ENCODE measurements at places on chromosomes 7 and 10.

DNA sequence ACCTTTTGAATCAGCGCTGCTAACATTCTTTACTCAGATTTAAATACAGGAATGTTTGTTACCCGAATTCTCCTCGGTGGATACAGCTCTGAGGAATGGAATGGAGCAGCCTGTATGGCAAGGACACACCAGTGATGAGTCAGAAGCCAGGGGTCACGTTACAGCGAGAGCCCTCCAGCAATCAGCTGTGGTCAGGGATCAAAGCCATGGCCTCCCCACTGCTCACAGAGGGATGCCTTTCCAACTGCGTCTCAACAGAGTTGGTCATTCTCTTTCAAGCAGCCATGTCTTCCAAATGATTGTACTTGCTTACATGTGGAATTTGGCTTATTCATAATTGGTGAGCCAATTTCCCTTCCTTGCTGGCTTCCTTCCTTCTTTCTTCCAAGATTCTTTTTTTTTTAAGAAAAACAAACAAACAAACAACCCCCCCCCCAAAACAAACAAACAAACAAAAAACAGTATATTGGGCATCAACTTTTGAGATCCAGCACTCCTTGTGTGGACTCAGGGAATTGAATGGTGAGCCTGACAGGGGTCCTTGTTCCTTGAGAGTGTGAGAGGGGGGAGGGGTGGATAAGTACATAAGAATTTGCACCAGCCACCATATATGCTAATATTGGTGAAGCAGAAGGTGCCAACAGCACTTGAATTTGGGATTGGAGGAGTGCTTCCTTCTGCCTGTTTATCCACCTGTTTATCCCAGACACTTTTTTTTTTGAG lies 100.2 kb downstream of the ATXN7L1 start:
- DNase-seq = peak; percentile 97

- DNase-seq = no peak
Measured at GRCh38 chr7:33946094-33946699, 40.9 kb downstream of the BMPER start.

- peak; percentile 82 for DNase-seq
Measured at GRCh38 chr10:15461353-15462108, 90.4 kb upstream of the FAM171A1 start.

DNA sequence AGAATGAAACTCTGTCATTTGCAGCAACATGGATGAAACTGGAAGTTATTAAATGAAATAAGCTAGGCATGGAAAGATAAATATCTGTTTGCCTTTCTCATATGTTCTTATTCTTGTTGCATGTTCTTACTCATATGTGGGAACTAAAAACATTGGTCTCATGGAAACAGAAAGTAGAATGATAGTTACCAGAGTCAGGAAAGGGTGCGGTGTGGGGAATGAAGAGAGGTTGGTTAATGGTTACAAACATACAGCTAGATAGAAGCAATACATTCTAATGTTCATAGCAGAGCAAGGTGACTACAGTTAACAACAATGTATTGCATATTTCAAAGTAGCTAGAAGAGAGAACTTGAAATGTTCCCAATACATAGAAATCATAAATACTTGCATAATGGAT lies 105.1 kb downstream of the FAM107B start:
- no peak for DNase-seq

- DNase-seq = peak; percentile 95
Measured at GRCh38 chr10:110226543-110226925, 19.1 kb downstream of the MXI1 start.

- DNase-seq = no peak
Measured at GRCh38 chr10:46175296-46175695, 111.5 kb upstream of the ANTXRL start.

DNA sequence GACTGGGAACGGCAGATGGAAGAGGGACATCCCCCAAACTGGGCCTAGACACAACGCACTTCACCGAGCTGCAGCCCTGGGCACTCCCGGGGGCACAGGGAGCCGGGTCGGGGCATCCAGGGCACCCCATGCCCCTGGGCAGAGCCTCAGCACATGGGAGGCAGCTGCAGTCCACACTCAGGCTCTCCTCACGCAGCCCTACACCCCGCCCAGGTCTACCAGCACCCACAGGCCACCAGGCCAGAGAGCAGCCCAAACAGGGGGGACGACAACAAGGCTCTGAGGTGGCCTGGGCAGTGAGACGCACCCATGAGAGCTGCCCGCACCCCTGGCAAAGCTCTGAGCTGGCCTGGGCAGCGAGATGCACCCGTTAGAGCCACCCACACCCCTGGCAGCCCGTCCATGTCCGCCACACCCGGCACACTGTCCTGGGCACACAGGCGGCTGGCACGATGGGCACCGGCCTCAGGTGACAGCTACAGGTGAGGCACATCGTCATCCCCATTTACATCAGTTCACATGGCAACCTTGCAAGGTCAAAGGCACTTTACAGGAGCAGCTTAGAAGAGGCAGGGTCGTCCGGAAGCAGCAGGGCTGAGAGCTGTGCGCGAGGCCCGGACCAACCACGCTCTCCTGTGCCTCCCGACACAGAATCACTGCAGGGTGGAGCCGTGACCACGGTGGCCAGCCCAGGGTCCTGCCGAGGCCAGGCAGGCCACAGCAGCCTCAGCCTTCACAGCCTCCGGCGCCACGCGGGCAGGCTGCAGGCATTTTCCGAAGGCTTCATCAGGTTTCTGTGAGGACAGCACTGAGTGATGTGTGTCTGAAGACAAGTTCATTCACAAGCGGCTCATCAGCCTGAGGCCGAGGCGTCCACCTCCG lies 228.6 kb downstream of the MAD1L1 start:
- DNase-seq = no peak

- no peak for DNase-seq
Measured at GRCh38 chr7:7897949-7898515, 70.6 kb upstream of the GLCCI1 start.

DNA sequence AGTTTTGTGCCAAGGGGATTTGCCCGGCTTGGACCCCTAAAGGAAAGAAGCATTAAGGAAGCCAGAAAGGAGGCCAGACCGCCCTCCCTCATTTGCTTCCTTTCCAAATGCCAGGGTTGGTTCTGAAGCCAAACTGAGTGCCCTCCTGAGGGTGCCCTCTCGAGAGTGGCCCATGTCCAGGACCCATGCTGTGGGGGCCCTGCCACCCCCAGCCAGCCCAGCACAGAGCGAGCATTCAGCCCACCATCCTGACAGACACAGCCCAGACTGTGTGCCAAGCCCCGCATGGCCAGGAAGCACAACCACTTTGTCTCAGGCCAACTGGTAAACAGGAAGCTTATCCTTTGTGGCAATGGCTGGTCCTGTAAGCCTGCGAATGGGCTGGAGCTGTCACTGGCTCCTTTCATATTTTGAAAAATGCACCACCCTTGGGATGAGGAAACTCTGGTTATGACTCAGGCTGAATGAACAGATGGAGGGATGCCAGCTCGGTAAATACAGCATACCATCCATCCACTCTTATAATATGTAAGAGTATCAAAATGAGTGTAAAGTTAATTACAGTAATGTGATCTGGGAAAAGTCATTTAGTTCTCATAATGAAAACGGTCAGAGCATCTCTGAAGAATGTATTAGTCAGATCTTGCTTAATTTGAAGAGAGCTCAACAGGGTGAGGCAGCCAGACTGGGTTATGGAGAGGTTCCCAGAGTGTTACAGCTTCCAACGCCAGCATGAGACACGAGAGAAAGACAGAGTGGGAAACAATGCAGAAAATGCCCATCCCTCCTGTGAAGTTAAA lies 65.0 kb downstream of the STK17A start:
- peak; percentile 98 for DNase-seq

GRCh38 chr7:46630031-46630430 lies 709.0 kb upstream of the IGFBP3 start:
- DNase-seq = peak; percentile 39

- no peak for DNase-seq
Measured at GRCh38 chr10:48802611-48803071, 118.0 kb downstream of the WDFY4 start.

DNA sequence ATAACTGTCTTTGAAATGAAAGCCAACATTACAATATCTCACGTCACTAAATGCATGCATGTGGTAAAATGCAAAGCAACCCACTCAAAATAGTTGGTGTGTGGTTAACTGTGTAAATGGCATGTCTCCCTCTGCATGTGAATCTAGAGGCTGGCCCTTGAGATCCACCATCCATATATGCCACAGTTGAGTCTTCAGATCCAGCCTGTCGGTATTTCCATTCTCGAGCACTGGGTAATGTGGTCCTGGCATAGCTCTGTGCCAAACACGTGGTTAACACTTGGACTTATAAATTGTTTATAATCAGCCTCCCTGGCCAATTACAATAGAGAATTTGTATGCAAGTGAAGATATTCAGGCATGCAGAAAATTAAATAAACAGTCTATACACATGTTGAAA lies 90.3 kb downstream of the LYZL1 start:
- no peak for DNase-seq

DNA sequence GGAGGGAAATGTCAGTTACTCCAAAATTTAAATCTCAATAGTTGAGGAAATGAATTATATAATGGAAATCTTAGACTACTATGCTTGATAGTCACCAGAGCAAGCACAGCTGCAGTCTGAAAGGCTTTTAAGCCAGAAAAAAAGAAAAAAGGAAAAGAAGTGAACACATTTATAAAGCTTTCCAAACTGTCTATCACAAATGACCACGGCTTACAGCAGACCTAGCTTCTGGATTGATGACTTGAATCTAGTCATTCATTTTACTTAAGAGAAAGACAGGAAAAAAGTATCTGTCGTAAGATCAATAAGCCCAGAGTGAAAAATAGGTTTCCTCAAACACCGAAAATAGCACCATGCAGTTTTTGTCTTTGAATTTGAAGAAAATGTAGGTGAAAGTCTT lies 67.9 kb upstream of the OGDHL start:
- no peak for DNase-seq

GRCh38 chr10:23433701-23434100 lies 5.2 kb upstream of the OTUD1 start:
- DNase-seq = no peak

DNA sequence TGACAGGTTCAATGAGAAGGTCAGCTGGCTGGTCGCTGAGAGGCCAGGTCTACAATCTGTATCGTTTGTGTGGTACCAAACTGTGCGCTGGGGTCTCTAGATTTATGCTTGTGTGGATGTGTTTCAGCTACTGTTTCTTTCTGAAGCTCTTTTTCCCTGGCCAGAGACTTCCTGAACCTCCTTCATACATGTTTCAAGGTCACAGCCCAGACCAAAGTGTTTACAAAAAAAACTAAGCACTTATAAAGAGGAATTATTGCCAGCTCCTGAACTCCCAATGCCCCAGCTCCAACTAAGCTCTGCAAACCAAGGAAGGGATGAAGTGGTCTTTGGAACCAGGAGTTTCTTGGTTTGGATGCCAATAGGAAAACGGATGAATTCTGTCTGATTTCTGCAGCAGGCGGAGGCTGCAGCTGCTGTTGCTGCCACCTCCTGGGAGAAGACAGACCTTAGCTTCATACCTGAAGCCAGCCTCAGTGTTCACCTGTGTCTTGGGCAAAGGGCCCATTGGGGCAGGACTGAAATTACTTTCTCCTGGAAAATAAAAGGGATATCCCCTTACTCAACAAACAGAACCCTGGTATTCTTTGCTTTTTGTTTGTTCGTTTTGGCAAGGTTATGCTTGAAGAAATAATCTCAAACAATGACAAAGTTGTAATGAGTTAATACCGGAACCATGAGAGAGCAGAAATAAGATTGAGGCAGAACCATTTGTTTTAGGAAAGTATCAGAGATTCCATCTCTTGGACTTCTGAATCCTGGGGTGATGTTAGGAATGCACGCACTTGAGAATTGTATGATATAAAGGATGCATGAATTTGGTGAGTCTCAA lies 24.6 kb upstream of the MKLN1 start:
- DNase-seq = peak; percentile 41

- no peak for DNase-seq
Measured at GRCh38 chr7:109646124-109646523, 1076.5 kb downstream of the DNAJB9 start.

DNA sequence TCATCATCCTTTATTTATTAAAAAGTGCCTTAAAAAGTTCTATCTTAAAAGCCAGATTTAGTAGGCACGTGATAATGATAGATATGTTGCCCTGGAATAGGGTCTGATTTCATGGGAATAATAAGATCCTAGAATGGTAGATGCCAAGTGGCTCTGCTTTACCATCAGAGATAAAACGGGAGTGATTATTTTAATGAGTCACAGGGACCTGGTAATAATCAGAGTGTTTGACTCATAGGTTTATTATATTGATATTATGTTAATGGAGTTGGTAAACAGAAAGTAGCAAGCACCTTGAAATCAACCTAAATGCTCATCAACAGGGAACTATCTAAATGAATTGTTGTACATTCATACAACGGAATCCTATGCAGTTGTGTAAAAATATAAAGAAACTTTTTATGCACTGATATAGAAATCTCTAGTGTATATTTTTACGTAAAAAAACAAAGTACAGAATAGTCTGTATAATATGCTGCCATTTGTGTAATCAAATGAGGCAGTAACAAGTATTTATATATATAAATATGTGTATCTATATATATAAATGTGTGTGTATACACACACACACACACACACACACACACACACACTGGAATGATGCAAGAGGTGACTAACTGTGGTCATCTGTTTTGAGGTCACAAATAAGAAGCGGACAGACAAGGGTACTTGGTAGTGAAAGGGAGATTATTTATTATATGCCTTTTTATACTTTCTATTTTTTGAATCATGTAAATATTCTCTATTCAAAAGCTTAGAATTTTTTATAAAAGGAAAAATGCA lies 78.6 kb upstream of the DYNC1I1 start:
- DNase-seq = peak; percentile 25

DNA sequence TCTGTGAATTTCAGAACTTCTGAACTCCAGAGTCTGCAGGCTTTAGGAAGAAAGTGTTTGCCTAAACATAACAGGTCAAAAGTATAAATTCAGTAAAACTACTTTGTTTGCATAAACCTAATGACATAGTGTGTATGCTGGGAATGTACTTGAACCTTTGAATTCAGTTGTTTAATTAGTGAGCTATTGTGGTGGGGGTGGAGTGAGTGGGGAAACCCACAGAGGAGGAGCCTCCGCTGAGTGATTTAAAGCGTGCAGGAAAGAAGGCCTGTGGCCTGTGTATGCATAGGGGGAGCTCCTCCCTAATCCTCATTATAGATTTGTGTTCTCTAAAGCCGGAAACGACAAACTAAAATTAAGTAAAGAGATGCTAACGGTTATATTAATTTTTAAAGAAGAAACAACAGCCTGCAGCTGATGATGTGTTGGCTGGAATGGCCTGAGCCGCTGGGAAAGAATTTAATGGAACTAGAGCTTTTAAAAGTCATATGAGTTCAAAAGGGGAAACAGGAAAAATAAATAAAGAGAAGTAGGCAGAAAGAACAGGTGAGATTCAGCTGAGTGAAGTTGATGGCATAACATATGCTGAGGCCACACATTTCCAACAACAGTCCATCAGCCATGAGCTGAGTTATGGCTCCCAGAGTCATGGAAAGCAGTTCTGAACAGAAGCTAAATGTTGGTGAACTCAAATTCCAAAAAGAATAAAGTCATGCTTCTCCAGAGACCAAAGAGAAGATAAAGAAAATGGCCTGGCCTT lies 595.0 kb downstream of the GRM8 start:
- DNase-seq = no peak

GRCh38 chr7:136228171-136228570 lies 251.0 kb upstream of the MTPN start:
- DNase-seq = peak; percentile 4

GRCh38 chr10:46220872-46221538 lies 65.8 kb upstream of the ANTXRL start:
- no peak for DNase-seq

GRCh38 chr7:7978860-7979259 lies 10.3 kb downstream of the GLCCI1 start:
- peak; percentile 71 for DNase-seq

GRCh38 chr10:43126759-43127424 lies 11.4 kb upstream of the CSGALNACT2 start:
- no peak for DNase-seq
